Activated CD4-positive, alpha-beta T cell treated with anti-CD3 and anti-CD28 coated beads, Interleukin-2, amount 50 U/mL, for 48 hours (primary cell): ENCODE measurements at places on chromosomes 13 and 19.
A peak's percentile ranks its signal among the peaks of the same experiment; 100 is the strongest.

DNA sequence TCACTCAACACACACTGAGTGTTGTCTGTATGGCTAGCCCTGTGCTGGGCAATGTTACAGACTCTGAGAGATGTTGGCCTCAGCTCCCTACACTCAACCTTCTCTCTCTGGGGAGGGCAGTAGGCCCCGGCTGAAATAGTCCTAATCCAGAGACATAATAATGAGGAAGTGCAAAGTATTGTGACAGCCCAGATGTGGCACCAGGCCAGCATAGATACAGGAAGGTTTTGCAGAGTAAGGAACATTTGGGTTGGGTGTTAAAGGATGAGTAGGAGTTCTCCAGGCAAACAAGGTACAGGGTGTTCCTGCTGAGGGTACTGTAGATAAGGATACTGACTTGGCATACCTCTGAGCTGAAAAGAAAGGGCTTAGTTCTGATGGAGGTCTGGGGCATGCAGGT is 2.4 kb downstream of the LIN7B start:
- no peak for DNase-seq

- DNase-seq = no peak
These were observed 8.6 kb downstream of the RPS9 start for GRCh38 chr19:54209058-54209810.

GRCh38 chr13:62799931-62800436 is 1384.3 kb upstream of the PCDH20 start:
- DNase-seq = no peak

DNA sequence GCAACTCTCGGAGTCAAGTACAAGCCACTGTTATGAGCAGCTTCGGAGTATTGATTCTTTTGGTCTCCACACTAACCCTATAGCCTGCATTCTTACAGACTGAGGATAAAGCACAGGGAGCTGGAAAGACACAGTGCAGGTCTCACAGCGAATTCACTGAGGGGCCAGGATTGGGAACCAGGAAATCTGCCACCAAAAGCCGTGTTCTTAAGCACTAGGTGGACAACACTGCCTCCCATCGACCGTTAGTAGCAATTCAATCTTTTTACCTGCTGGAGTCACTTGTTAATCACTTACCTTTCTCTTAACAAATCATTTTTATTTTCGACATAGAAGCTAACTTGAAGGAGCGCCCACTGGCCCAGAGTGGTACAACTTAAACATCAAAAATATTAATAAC is 6.3 kb downstream of the PMIS2 start:
- peak; percentile 16 for DNase-seq

DNA sequence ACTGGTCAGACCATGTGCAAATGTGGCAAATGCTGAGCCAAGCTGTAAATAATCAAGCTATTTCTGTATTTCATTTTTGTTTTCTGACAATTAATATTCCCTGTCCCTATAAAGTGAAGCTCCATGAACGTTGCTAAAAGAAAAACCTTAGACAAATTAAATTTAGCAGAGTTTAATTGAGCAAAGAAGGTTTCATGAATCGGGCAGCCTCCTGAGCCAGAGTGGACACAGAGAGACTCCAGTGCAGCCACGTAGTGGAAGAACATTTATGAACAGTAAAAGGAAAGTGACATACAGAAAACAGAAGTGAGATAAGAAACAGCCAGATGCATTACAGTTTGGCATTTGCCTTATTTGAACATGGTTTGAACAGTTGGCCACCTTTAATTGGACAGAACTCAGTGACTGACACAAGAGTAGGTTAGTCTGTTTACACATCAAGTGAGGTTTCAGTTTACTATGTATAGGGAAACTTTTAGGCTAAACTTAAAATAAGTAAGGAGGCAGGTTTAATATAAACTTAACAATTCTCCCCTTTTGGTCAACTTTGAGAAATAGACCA is 69.7 kb downstream of the UFM1 start:
- no peak for DNase-seq

- no peak for DNase-seq
These were observed 13.2 kb upstream of the URI1 start for GRCh38 chr19:29928831-29929230.

- DNase-seq = no peak
These were observed 50.7 kb upstream of the GPR183 start for GRCh38 chr13:99357941-99358340.

DNA sequence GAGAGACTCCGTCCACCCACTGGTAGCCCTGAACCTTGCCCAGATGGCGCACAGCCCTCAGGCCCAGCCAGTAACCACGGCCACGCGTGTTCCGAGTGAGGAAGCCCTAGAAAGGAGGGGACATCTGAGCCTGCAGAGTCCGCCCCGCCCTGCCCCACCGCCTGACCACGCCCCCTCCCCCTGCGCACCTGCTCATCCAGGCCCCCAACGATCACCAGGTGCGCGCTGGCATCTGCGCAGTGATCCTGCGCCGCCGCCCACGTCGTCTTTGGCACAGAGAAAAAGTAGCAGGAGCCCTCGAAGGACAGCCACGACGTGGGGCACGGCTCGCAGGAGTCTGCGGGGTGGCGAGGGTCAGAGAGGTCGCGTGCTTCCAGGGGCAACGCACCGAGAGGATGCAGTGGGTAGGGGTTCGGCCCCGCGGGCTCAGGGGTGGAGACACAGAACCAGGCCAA is 2.1 kb downstream of the CLEC4G start:
- no peak for DNase-seq

DNA sequence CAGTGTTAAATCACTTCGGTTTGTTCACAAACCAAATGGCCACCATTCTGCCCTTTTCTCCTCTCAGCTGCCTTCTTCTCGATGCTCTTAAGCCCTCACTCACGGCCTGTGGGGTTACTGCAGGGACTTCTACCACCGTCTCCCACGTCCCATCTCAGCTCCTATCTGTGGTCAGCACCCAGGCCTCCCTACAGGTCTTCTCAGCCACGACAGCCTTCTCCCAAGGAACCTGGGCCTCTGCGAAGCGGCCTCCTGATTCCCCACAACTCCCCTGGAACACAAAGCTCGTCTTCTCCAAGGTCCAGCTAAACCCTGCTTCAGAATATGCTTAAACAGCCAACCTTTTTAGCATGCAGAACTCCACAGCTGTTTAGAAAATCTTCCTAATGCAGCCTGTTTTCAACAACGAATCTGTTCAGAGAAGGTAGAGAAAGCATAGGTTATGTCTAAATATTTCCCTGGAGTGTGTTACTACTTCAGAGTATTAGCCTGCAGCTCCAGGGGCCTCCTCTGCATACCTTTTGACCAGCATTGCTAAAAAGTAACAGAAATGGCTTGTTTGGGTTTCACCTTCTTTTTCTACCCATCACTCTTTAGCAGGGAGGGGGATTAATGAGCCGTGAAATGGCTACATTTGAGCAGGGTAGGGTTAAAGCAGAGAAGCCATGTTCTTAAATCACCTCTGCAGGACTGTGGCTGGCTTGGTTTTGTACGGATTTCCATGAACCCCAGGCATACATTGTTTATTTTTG is 104.0 kb downstream of the COL4A2 start:
- no peak for DNase-seq

DNA sequence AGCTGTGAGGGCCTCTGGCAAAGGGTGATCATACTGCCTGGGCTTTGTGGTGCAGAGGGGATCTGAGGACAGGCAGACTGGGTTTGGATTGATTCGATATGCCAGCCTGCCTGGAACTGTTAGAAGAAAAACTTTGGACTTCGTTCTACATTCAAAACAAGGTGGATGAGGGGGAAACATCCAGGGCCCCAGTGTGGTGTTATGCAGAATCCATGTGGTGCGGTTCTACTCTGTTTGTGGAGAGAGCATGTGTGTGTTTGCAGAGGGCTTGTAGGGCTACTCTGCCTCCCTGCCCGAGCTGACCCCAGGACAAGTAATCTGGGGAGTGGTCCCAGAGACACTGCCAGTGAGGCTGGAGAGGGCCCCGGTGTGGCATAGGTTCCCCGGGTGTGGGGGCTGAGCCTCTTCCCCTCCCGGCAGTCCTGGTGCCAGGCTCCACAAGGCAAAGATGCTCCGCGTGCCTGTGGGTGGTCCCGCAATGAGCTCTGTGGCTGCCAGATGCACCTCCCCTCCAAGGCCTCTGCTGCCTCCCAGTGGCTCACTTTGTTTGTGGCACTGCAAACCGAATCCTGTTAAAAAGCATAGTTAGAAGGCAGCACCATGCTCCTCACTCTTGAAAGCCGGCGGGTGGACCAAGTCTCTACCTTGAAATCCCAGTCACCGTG is 22.3 kb upstream of the TFDP1 start:
- DNase-seq = peak; percentile 32

DNA sequence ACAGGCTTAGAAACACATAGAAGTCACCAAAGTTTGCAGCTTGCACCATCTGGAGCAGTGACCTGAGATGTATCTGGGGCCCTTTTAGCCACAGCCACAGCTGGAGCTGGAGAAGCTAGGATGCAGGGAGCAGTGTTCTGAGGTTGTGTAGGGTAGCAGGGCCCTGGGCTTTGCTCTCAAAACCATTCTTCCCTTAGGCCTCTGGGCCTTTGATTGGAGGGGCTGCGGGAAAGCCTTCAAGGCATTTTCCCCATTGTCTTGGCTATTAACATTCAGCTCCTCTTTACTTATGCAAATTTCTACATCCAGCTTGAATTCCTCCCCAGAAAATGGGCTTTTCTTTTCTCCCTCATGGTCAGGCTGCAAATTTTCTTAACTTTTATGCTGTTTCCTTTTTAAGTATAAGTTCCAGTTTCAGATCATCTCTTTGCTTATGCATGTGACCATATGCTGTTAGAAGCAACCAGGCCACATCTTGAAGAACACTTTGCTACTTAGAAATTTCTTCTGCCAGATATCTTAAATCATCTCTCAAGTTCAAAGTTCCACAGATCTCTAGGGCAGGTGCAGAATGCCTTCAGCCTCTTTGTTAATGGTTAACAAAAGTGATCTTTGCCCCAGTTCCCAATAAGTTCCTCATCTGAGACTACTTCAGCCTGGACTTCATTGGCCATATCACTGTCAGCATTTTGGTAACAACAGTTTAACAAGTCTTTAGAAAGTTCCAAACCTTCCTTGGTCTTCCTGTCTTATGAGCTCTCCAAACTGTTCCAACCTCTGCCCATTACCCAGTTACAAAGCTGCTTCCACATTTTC is 48.5 kb downstream of the NBEA start:
- DNase-seq = no peak

GRCh38 chr19:14368011-14368513 is 13.2 kb upstream of the ADGRE5 start:
- DNase-seq = no peak

DNA sequence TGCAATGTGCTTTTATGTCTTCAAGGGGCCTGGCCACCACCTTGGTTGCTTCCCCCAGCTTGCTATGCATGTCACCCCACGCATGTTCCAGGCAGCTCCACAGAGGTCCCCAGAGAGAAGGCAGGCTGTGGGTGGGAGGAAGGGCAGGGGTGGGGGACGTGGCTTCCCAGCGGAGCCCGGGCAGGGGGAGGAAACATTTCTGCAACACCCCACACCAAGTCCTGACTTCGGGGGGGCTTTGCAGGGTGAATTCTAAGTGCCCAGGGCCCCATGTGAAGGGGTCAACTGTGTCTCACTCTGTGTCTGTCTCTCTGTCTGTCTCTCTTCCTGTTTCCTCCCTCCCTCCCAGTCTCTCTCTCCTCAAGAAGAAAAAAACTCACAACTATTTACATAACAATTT is 39.6 kb downstream of the LTBP4 start:
- DNase-seq = no peak

GRCh38 chr19:43681821-43682220 is 11.9 kb upstream of the PLAUR start:
- DNase-seq = no peak

DNA sequence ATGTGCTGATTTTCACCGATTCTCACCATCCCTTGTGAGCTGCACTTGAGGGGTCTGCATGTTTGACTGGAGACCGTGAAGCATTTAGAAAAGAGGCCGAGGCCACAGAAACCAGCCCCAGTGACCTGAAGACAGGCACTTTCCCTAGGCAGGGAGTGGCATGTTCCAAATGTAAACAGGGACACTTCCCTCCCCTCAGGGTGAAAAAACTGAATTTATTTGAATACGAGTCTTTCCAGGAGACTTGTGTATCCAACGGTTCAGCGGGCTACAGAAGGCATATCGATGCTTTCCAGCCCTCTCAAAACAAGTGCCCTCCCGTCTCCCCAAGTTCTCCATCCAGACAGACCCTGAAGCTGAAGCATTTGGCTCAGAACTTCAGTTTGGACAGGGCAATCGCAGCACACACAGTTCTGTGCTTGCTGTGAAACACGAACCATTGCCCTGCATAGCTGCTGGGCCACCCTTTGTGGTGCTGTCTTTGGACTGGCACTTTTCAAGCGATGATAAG is 106.1 kb downstream of the ZIC5 start:
- DNase-seq = no peak

DNA sequence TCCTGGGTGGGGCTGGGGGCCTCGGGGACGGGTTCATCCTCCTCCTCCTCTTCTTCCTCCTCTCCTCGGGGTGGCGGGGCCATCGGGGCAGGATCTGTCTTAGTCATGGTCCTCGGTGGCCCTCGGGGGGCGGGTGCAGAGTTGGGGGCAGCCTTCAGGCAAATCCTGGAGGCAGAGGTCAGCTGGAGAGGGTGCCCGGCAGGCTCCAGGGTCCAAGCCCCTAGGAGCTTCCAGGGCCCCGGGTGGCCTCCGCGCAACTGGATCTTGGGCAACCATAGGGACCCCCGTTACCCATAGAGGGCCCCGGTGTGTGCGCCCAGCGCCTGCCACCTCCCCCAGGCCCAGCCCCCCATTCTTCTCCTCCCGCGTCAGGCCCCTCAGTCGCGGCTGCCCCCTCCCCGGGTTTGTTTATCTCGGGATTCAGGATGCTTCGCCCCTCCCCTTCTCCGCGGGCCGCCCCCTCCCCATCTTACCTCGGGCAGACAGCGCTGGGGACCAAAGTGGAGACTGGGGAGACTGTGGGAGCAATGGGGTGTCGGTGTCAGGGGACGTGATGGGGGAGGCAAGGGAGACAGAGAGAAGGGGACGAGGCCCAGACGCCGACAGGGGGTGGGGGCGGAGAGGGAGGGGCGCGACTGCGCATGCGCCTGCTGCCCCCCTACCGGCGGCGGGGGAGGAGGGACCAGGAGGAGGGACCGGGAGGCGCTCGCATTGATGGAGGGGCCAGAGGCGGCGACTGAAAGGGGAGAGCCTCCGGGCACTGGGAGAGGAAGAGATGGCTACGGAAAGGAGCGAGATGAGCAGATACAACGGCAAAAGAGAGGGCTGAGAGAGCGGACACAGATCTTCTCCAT is at the start of gene CLIP3:
Gene CLIP3 (minus strand): TSS at position 623 of the 854 bp plus-strand sequence. CDS start 516 bp downstream, at position 107.
- DNase-seq = no peak

- DNase-seq = no peak
These were observed 46.1 kb upstream of the RAP2A start for GRCh38 chr13:97387890-97388289.

DNA sequence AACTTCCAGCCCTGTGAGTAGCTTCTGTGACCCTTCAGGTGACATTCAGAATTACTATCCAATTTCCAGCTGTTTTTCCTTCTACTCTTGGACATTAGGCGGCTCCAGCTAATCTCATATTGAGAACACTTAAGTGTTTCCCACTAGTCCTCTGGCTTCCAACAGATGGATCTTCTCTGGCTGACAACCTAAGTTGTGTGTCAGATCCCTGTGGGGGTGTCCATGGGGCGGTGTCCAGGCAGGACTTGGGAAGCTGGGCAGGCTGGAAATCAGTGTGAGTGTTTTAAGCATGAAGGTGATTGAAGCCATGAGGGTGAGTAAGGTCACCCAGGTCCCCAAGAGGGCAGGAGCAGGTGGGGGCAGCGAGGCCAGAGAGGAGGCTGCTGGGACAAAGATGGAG is 10.1 kb downstream of the CNOT3 start:
- no peak for DNase-seq

- DNase-seq = peak; percentile 88
These were observed 5.1 kb upstream of the FLT3LG start for GRCh38 chr19:49468746-49469447.
